ENCODE measurements at places on chromosomes 11 and 22.

DNA sequence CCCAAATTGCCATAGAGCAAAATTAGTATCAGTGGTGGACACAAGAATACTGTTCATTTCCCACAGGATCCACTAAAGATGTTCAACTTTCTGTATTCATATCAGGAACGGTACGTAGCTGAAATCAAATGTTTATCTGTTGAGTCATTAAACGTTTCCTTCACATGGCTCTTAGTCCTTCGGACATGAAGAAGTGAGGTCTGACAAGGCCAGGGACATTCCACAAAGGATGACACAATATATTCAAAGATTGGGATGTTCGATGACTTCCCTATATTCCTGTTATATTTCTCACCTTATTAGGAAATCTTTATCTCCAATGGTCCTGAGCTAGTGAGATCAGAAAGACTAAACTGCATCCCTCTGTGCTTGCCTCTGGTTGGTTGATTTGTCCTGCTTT, 129.0 kb downstream of the ETS1 start:
- no peak for DNase-seq

DNA sequence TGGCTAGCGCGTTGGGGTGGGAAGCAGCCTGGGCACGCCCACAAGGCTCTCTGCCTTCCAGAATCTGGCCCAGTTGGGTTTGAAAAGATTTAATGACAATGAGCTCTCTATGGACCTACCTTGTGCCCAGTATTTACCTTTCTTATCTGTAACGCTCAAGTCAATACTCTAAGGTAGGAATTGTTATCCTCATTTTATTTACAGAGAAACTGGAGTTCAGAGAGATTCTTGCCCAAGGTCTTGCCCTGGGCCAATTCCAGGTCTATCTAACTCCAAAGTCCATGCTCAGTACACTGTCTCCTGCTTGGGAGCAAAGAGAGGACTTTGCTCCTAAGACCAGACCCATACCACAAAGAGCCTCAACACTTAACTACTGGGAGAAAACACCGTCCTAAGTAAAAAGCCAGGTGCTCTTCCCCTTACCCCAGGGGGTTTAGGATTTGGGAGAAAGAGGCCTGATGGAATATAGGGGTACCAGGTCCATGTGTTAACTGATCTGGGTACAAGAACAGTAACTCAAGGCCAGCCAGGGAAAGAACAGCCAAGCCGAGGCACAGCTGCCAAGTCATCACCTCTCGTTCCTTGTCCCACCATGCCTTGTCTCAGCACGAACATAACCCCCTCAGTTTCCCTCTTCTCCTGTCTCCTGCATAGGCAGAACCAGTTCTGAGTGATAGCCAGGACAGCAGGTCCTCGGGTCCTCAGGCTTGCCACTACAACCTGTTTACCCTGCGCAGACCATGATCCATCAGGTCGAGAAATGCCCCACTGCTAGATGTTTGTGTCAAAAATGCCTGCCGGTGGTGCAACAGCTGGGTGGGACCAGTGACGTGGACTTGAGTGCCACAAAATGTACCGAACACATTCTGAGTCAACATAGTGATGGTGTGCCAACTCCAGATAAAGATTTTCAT, 14.6 kb downstream of the APOA4 start:
- no peak for DNase-seq

- no peak for DNase-seq
These were observed 21.8 kb downstream of the RPL3 start for GRCh38 chr22:39297490-39298240.

GRCh38 chr11:31479066-31479465, 30.4 kb downstream of the IMMP1L start:
- no peak for DNase-seq

- DNase-seq: no peak
These were observed 27.7 kb upstream of the TP53I11 start for GRCh38 chr11:44978274-44978960.

DNA sequence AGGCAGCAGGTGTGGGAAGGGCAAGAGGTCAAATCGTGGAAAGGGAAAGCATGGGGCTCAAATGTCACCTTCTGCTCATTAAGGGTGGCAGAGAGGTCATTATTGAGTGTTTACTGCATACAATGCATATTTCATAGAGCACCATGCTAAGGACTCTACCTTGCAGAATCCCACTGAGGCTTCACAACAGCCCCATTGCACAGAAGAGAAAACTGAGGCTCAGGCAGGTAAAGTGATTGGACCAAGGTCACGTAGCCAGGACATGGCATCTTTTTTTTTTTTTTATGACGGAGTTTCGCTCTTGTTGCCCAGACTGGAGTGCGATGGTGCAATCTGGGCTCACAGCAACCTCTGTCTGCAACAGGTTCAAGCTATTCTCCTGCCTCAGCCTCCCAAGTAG, 7.8 kb downstream of the FLRT1 start:
- no peak for DNase-seq
